ENCODE measurements at places on chromosomes 5 and 9. TPM values are rescaled to one million over a fixed set of nuclear protein-coding genes. Genes with fewer than 3 reads are reported as not detected.
A peak's percentile ranks its signal among the peaks of the same experiment; 100 is the strongest.

Gene PTPN3
- not detected for total RNA-seq

- DNase-seq: no peak
Observed at GRCh38 chr9:16868701-16869100, 1.8 kb downstream of the BNC2 start.

Gene ECSCR
- total RNA-seq: 377 TPM

DNA sequence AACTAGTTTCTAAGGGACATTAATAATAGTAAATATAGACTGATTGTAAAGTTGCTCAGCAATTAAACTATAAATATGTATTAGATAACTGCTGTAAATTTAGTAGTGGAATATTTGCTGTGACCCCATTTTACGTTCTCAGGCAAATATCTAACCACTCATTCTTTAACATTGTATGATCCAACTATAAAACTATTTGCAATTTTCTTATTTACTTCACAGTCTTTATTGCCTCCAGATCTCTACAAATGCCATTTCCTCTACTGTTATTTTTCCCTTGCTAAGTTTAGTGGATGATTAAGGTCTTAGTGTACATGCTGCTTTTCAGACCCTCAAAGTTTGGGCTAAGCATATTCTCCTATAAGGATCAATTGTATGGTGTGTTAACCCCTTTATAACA lies 526.2 kb upstream of the ST8SIA4 start:
- DNase-seq: no peak

DNA sequence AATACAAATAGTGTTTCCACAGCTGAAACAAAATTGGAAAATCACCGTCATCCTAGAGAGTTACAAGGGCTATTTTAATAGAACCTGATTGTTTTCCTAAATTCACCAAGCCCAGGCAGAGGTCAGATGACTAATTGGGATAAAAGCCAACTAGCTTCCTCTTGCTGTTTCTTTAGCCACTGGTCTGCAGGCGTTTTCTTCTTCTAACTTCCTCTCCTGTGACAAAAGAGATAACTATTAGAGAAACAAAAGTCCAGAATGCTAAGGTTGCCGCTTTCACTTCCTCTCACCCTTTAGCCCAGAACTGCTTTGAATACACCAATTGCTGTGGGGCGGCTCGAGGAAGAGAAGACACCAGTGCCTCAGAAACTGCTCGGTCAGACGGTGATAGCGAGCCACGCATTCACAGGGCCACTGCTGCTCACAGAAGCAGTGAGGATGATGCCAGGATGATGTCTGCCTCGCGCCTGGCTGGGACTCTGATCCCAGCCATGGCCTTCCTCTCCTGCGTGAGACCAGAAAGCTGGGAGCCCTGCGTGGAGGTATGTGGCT lies at the start of gene TLR4:
Gene TLR4, plus strand, starts transcription at position 380 of the 552 bp plus-strand sequence. Its CDS starts 70 bp downstream, at position 450.
- DNase-seq: peak; percentile 99

Gene FGF10
- total RNA-seq: not detected

DNA sequence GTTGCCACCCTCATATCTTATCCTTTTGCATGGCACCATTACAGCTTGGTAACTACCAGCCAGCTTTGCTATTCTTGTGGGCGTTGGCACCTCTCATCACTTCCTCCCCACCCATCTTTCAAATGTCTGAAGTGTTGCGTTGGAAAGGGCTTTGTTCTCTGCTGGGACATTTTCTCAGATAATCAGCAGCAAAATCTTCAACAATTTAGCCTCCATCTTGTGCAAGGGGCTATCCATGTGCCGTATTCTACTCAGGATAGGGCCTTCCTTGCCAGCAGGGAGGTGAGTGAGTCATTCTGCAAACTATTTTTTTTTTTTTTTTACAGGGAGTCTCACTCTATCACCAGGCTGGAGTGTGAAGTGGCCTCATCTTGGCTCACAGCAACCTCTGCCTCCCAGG lies 62.1 kb upstream of the NUDT12 start:
- peak; percentile 22 for DNase-seq

Gene LCN9
- not detected for total RNA-seq

Gene LRRTM2
- total RNA-seq: 0.20 TPM
